ENCODE measurements at places on chromosomes 11 and 22.

- no peak for DNase-seq
Observed at GRCh38 chr11:35135222-35135621, 3.7 kb upstream of the CD44 start.

GRCh38 chr11:73931039-73931645, 19.7 kb upstream of the DNAJB13 start:
- peak; percentile 58 for DNase-seq

DNA sequence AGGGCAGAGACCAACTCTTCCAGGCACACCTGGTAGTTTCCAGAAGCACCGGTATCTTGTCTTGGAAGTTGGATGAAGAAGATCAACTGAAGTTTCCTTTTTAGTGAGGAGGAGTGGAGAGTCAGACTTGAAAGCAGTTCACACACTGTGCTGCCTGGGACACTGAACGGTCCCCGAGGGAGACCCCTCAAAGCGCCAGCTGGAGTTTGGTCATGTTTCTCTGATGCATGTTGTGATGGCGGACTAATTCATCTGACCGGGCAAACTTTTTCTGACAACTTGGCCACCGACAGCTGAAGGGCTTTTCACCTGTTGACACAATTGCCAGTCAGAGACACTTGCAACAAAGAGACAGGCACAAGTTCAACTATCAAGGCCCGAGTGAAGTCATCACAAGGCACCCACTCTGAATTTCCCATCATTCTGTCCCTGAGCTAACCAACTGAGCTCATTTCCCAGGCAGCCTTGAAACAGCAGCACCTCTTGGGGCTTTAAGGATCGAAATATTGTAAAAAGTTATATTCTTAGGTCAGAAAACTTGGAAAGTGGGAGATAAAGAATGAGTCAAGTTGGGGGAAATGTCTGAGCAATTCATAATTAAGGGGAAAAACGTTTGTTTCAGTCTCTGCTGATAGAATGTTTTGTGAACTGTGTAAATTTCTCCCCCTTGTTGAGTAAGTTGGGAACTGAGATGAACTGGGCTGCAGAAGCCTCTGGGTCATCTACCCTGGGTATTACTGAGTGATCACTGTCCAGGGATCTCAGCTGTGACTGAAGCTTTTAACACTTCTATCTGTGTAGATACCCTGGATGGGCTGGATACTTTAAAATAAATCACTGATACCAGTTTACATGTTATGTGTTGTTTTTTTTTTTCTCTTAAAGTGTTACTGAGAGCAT, 46.2 kb downstream of the WT1 start:
- no peak for DNase-seq

GRCh38 chr22:27215871-27216270, 558.5 kb downstream of the MIAT start:
- no peak for DNase-seq

DNA sequence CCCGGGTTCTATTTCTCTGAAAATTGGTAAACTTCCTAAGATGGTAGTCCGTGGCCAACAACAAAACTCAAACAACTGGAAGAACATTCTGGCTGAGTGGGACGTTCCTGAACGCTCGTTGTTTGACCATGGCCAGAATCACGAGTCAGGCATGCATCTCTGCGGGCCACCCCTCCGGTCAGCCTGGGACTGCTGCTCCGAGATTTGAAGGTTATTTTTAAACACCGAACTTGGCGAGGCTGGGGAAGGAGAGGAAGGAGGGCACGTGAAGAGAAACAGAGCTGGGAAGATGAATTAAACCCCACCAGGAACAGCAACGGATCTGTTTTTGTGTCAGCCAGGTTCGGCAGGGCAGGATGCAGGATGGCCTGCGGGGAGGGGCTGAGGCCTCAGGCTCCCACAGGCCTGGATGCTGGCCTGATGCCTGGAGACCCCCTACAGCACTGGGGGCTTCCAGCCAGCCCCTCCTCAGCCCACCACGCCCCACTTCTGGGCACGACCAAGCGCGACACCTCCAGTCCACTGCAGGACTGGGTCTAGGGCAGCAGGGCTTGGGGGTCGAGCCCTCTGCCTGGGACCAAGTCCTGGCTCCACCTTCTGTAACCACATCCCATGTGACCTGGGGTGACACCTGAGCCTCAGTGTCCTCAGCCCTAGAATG, 5.1 kb downstream of the SHISAL1 start:
- no peak for DNase-seq

DNA sequence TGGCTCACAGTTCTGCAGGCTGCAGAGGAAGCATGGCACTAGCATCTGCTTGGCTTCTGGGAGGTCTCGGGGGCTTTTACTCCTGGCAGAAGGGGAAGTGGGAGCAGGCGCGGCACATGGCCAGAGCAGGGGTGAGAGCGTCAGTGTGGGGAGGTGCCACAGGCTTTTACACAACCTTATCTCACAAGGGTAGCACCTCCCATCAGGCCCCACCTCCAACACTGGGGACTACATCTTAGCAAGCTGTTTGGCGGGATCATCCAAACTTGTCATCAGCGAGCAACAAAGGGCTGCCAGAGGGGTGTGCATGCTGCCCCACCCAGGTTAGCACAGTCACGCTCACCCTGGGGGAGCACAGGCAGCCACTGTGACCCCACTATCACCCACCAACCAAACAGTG, 18.9 kb upstream of the YPEL1 start:
- no peak for DNase-seq

GRCh38 chr22:50269970-50270665, at the start of gene MAPK11:
TSS of gene MAPK11 (minus strand) at chr22:50270380. CDS start at chr22:50270292, 88 bp downstream.
- no peak for DNase-seq

- DNase-seq: no peak
Observed at GRCh38 chr22:39287076-39287725, 32.2 kb downstream of the RPL3 start.

GRCh38 chr22:23400286-23400981, 179.7 kb downstream of the IGLL1 start:
- no peak for DNase-seq

DNA sequence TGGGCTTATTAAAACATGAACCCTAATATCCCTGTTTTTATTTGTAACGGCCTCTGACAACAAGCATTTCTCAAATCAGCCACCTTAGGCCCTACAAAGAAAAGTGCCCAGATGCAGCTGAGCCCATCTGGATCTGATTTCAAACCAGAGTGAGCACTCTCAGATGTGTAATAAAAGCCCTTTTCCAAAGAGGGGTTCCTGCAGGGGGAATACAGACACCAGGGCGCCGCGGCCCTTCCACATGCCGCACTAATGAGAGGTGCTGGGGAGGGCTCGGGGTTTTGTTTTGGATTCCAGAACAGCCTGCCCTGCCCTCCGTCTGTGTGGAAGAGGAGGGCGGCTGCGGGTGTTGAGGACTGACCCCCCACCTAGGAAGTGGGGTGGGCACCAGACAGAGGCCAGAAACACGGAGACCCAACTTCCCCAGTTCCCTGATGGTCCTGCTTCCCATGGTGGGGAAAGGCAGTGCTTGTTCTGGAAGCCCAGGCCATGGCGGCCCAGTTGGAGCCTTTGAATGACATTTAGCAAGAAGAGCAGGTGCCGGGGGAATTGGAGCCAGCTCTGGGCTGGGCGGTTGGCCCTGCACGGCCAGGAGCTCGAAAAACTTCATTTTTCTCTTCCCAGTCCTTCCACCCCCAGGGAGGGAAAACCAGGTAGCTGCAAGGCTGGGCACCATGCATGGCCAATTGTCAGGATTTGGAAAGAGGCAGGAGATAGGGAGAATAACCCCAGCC, 63.7 kb downstream of the MACROD1 start:
- DNase-seq: peak; percentile 52

DNA sequence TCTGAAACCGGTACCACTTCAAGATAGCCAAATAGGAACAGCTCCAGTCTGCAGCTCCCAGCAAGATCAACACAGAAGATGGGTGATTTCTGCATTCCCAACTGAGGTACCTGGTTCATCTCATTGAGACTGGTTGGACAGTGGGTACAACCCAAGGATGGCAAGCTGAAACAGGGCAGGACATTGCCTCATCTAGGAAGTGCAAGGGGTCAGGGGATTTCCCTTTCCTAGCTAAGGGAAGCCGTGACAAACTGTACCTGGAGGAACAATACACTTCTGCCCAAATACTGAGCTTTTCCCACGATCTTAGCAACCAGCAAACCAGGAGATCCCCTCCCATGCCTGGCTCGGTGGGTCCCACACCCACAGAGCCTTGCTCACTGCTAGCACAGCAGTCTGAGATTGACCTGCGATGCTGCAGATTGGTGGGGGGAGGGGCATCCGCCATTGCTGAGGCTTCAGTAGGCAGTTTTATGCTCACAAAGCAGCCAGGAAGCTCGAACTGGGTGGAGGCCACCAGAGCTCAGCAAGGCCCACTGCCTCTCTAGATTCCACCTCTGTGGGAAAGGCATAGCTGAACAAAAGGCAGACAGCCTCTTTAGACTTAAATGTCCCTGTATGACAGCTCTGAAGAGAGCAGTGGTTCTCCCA, 59.9 kb upstream of the C11orf58 start:
- no peak for DNase-seq

DNA sequence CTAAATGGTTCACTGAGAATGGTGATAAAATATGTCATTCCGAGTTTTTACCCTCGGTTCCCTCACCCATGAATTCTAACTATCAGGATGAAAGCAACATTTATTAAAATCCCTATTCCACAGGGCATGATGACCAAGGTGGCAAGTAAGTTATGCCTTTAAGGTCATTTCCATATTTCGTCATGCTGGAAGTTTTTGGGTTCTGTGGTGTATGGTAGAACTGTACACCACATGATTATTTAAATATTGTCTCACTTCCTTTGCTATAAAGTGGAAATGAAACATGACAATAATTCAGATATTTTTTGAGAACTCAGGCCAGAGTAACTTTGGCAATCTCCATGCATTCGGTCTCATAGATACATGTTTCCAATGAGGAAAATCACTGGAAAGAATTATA, 68.5 kb upstream of the CARD18 start:
- DNase-seq: no peak

GRCh38 chr11:33375688-33376311, 118.6 kb downstream of the HIPK3 start:
- DNase-seq: no peak

DNA sequence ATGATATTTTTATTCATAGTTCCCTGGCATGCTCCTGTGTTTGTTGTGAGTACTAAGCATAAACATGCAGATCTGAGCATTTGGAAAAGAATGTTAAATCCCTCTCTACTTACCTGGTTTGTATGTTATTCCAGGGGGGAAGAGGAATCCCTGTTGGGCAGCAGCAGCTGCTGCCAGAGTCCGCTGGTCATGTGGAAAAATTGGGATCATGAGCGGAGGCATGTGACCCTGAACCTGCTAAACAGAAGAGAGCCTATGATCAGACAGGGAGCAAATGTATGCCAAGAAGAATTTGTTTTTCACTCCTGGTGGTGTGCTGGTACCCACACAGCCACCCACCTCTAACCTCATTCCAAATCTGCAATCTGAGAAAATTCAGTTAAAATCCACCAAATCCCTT, 244.7 kb downstream of the SOX6 start:
- no peak for DNase-seq

- no peak for DNase-seq
Observed at GRCh38 chr22:22705328-22706100, 61.1 kb downstream of the GGTLC2 start.

DNA sequence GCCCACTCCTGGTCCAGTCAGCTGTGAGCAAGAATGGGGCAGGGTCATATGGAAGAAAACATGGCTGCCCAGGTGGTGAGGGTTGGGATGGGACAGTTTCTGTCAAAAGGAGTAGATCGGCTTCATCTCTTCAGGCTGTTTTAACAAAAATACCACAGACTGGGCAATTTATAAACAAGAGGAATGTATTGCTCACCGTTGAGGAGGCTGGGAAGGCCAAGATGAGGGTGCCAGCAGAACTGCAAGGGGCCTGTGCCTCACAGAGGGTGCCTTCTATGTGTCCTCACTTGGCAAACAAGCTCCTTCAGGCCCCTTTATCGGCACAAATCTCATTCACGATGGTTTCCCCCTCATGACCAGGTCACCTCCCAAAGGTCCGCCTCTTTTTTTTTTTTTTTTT, 18.1 kb upstream of the RELT start:
- DNase-seq: no peak

GRCh38 chr22:32411402-32411801, 645 bp downstream of the RTCB start:
- no peak for DNase-seq

- peak; percentile 63 for DNase-seq
Observed at GRCh38 chr22:27420817-27421361, 380.7 kb downstream of the MN1 start.

DNA sequence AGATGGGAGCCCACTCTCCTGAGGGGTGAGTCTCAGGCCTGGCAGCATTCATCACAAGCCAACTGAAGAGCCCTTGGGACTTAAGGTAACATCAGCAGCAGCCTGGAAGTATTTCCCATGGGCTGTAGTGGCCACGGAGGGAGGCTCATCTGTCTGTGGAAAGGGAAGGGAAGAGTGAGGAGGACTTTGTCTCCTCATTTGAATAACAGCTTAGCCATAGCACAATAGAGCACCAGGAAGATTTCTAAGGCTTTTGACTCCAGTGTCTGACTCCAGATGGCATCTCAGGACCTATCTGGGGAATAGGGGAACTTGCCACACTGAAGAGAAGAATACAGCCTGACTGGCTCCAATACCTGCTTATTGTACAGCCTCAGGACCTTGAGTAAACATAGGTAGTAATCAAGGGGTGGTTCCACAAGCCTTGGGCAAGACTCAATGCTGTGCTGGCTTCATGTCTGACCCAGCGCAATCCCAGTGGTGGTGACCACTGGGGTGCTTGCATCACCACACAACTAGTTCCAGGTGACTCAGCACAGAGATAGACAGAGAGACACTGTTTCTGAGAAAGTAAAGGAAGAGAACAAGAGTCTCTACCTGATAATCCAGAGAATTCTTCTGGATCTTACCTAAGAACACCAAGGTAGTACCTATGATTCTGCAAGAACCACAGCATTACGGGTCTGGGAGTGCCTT, 510.5 kb upstream of the CCDC179 start:
- no peak for DNase-seq

DNA sequence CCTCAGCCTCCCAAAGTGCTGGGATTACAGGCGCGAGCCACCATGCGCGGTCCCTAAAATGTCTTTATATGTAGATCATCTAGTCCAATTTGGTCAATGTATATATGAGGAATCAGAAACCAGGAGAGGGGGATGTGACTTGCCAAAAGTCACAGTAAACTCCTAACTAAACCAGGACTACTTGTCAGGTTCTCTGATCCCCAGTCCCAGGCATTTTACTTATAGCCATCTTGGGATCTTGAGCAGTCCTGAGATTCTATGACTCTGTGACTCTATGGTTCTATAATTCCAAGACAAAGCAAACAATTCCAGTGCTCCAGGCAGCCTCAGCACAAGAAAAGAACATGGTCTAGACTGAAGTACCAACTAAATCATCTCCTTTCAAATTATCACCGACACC, at the start of gene MS4A5:
TSS of gene MS4A5 (plus strand) at position 301 of the 400 bp plus-strand sequence. CDS start 103 bp downstream, outside the sequence.
- DNase-seq: no peak

- DNase-seq: no peak
Observed at GRCh38 chr11:44970293-44970692, 19.6 kb upstream of the TP53I11 start.
